ENCODE measurements at places on chromosomes 11 and 22.

DNA sequence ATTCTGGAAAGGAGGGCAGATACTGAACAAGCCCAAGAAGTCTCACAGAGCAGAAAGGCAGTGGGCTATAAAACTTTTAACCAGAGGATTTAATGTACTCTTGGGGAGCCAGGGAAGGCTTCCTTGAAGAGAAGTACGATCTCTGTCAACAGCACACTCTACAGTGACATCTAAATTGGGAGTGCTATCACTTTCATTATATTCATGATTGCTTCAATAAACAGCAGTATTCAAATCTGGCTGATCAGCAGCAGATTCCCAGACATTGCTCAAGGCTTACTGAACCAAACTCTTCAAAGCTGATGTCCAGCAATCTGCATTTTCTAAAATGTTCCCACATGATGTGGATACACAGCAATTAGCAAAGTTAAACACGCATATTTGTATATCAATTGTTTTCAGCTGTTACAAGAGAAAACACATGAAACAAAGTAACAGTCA, 44.2 kb downstream of the SYTL2 start:
- DNase-seq, result no peak

DNA sequence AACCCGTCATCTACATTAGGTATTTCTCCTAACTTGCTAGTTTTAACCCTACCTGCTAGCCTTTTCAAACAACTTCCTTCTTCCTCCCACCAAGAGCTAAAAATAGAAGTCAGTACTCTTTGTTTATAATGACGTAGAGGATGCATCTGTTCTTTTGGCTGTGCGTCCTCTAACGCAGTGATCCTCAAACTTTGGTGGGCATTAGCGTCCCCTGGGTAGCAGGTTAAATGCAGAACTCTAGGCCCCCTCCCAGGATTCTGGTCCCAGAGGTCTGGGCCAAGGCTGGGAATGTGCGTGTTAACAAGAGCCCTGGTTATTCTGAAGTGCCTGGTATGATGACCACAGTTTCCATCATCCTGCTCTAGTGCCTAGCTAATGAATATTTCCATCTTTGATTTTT, 67.6 kb downstream of the BARX2 start:
- no peak for DNase-seq

- DNase-seq, result no peak
Observed at GRCh38 chr22:33038131-33038772, 19.9 kb downstream of the SYN3 start.

GRCh38 chr11:64870893-64871466, 7.4 kb downstream of the EHD1 start:
- no peak for DNase-seq

DNA sequence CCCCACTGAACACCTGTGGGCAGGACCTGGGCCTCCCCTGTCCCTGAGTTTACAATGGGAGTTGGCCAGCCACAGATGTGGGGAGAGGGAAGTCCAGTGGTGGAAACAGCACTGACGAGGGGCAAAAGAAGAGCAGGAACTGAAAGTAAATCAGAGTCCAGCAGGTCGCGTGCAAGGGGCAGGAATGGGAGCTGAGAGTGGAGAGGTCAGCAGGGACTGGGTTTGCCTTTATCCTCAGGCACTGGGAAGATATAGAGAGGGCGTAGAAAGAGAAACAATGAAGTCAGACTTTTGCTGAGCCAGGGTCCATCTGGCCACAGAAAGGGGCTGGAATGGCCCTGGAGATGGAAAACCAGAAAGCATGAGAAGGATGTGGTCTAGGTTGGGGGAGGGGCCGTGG, 8.5 kb downstream of the P2RY6 start:
- no peak for DNase-seq

DNA sequence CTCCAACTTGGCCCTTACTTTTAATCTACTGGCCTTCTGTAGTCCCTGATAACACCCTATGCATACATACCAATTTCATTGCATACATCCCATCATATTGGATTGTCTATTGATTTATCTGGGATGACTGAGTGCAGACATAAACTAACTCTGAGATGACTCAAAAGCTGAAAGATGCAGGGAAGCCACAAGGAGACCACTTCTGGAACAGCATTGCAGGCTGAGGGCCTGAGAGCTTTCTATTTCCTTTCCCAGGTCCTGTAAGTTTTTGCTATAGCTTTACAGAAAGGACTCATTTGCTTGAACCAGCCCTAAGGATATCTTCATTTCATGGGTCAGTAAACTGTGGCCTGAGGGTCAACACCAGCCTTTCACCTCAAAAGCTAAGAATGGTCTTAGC, 15.1 kb upstream of the SPON1 start:
- no peak for DNase-seq

DNA sequence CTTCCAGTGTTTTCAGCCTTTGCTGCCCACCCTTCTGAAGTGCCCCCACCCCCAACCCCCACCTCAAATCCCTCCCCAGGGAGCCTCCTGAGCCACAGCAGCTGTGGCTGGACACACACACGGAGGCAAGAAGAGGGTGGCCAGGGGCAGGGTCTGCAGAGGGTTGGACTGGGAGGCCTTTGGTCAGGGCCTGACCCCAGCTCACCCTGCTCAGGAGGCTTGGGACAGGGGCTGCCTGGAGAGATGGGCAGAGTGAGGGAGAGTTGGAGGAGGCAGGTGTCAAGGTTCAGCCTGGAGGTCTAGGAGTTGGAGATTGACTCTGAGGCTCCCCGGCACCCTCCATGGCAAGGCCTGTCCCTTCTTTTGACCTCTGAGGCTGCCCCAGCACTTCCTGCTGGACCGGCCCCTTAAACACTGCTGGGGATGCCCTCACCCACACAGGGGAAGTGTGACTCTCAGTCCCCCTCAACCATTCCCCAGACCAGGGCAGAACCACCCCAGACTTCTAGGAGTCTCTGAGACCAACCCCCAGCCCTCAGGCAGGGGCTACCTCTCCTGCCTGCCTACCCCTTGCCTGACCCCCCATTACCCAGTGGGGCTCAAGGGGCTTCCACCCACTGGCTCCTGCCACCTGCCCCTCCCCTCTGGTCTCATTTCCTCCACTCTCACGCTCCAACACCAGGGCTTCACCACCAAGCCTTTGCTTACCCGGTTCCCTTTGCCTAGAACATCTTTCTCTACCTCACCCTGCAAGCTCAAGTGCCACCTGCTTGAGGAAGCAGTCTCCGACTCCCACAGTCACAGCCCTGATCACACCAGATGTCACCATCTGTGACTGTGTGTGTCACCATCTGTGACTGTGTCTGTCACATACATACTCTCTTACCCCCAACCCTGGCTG, 8.6 kb downstream of the ARAP1 start:
- DNase-seq, result no peak

DNA sequence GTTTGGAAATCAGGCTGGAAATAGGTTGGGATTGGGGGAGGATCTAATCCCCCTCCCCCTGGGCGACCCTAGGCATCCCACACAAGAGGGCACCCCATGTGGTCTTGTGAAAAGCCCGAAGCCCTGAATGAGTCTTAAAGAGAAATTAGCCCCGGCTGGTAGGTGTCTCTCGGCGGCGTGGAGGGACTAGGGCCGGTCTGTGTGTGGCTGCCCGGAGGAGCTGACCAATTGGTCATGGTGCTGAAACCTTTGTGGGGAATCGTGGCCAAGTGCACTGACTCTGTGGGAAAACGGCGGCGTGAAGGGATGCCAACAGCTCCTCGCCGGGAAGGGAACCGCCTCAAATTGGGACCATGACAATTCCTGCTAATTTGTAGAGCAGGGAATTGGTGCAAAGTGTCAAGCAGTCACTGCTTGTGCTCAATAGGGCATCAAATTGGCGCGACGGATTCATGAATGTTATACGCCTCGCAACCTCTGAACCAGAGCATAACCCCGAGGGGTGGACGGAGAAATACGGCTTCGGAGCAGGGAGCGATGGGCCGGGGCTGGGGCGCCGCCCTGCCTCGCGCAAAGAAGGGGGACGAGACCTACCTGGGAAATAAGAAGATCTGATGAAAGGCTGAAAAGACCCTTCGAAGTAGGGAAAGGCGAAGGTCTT, 1.5 kb downstream of the DBX1 start:
- peak; percentile 57 for DNase-seq

DNA sequence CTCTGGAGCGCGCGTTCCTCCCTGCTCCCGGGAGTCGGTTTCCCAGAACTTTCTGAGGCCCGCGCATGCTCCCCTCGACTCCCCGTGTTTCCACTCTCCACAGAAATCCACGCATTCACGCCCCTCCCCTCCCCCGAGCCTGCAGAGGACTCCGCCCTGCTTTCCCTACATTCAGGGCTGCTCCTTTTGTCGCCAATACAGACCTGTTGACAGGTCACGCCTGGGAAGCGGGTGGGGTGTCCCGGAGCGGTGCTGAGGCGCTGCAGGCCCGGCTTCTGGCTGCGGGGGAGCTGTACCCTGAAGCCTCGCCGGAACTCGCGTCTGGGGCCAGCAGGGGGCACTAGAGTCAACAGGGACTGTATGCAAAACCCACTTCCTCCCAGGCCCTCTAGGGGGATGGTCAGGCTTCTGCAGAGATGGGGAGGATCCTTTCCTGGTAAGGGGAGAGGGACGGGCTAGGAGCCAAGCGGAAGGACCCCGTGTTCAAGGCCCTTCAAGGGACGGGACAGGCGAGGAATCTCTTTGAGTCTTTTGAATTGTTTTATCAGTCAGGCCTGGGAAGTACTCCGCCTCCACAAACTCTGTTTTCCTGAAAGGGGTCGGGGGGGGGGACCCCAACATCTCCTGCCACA, at the start of gene PRAME:
Gene PRAME (minus strand): TSS at position 294 of the 632 bp plus-strand sequence. CDS start 2,433 bp downstream, outside the sequence.
- peak; percentile 91 for DNase-seq

DNA sequence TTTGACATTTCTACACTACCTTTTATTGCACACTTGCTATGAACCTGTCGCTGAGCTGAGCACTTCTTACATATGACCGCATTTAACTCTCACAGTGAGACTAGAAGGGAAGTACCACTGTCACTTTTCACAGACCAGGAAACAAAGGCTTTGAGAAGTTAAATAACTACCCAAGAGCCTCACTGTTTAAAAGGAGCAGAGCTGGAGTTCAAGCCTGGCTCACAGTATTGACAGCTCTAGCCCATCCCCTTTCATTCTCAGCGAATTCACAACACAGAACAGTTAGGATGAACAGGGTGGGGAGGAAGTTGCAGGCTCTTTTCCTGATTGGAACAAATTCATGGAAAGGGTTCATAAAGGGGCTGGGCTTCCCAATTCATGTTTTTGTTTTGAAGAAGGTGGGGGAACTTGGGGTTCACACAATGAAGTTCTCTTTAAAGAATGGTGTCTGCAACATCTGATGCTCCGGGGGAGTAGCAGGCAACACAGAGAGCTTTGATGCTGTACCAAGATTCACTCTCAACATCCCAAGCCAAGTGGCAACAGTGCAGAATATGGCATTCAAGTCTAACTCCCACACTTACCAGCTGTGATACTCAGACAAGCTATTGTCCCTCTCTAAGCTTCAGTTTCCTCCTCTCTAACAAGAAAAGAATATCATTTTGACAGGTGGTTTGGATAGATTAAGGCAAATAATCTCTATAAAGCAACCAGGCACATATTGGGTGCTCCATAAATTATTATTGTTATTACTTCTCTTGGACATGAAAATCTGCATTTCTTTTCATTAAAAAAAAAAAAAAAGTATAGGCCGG, 17.2 kb downstream of the SCGB1A1 start:
- DNase-seq, result no peak

DNA sequence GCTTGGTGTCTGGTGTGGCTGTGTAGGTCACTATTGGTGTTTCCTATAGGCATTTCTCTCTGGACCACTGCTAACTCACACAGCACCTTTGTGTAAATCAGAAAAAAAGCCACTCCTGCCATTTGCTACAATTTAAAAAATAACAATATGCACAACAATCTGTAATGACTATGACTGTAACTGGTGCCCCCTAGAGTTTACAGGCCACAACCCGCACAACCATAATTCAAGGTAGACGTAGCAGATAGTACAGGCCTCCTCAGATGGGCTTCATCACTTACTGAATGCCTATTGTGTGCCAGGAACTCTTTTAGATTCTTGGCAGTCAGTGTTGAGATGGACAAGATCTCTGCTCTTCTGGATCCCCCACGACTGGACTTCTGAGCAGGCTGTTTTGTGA, 47.7 kb downstream of the SYT9 start:
- no peak for DNase-seq

GRCh38 chr22:32411402-32411801, 645 bp downstream of the RTCB start:
- DNase-seq, result peak; percentile 45

GRCh38 chr11:85974122-85974521, 94.8 kb downstream of the PICALM start:
- no peak for DNase-seq

DNA sequence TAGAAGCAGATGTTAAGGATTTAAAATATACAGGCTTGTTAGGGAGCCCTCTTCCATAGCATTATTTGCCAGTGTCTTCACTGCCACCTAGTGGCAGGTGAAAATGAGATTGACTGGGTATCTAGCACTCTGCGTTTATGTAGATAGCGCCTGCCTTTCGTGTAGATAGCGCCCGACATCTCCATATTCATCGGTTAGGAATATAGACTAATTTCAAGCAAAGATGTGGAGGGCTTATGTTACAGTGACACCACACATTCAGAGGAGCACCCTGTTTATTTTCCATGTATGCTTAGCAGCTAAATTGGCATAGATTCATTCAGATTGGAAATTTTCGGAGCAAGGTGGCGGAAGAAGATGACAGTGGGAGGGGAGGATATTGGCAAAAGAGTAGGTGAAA, 72.0 kb downstream of the SLC5A12 start:
- DNase-seq, result peak; percentile 65

- DNase-seq, result no peak
Observed at GRCh38 chr11:35150454-35150853, 11.5 kb downstream of the CD44 start.

GRCh38 chr11:15835788-15836411, 520.4 kb downstream of the SOX6 start:
- DNase-seq, result no peak

- DNase-seq, result no peak
Observed at GRCh38 chr22:17472932-17473331, 90.4 kb upstream of the SLC25A18 start.

DNA sequence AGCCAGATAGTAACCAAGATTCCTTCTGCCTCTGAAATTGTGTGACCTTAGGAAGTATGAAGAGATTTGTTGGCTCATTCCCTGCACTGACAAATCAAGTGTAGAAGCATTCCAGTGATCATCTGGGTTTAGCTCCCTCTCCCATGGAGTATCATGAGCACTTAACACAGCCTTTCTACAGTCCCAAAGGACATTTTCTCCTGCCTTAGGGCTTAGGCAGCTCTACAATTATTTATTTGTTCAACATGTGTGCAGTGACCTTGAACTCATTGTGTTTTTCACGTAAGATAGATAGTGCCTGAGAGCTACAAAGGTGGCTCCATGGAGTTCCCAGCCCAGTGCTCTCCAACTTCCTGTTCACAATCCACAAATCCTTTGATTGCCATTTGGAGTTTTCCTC, 94.8 kb upstream of the FAT3 start:
- no peak for DNase-seq

DNA sequence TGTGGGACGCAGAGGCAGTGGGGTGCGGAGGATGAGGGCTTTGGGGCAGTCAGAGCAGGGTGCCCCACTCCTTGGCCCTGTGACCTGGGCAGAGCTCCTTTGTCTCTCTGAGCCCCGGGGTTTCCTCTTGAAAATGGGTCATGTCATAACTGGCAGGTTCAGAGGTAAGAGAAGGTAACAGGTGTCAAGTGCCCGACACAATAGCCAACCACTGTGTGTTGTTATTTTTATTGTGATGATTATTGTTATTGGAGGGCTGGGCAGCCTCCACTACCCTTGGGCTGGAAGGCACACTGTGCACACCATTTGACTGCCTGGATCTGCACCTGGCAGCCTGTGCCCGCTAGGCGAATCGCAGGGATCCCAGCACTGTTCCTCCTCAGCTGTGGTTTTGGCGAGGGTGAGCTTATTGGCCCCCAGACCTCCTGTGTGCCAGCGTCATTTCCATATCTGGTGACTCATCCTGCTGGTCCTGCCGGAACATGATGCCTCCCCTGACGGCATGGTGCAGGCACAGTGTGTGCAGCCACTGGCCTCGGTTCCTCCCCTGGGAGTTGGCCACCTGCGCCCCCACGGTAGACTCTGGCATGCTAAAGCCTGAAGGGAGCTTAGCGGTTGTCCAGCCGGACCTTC, 15.4 kb upstream of the SOX10 start:
- peak; percentile 67 for DNase-seq

Data from ACHN (cell line).